ENCODE measurements at places on chromosomes 12 and 14.

DNA sequence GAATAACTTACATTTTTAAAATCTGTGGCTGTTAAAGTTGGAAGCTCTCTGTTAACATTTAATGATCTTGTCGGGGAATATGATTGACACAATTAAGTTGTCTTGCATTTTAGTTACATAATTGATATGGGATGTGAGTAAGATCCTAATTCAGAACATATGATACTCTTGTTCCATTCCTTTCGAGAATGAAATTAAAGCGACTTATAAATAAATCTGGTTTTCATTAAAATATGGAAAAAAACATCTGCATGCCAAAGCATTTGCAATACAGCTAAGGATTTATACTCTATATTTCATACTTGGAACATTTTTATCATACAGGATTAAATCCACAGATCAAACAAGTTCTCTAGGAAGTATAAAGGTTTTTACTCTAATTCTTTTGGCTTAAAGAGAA, 52.0 kb downstream of the SLC38A6 start:
- DNase-seq: no peak

- DNase-seq: no peak
Measured at GRCh38 chr12:16555630-16556029, 50.3 kb downstream of the LMO3 start.

DNA sequence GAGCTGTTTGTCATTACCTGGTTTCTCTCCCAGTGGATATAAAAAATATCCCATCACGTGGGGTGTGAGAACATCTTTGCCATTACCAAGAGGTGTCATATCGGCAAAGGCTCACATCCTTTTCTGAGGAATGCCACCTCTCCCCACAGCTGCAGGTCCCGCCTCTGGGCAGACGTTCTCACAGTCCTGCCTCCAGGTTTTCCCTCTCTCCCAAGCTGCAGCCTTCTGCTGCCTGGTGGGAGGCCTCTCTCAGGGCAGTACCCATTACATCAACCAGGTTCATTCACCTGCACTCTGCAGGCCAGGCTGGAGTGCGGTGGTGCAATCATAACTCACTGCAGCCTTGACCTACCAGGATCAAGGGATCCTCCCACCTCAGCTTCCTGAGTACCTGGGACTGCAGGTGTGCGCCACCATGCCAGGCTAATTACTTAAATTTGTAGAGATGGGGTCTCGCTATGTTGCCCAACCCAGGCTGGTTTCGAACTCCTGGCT, 15.0 kb upstream of the TMEM119 start:
- DNase-seq: no peak

DNA sequence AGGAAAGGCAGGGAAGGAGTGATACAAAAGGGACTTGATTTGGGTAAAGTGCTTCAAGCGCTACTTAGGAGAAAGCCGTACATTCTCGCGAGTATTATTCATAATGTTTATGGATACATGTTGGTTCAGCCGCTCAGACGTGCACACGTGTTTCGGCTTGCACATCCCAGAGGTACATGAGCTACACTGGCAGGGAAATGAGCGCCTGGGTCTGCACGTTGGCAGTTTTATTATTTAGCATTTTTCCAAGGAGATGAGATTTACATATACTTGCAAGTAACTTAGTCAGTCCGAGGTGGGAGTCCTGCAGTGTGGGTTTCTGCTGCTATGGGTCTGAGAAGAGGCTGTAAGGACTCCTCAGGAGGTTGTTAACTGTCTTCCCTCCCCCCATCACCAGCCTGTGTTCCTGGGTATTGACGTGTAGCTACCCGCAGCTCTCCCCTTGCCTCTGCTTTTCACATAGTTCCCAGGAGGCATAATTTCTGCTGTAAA, 1.5 kb downstream of the PRKCH start:
- DNase-seq: no peak

DNA sequence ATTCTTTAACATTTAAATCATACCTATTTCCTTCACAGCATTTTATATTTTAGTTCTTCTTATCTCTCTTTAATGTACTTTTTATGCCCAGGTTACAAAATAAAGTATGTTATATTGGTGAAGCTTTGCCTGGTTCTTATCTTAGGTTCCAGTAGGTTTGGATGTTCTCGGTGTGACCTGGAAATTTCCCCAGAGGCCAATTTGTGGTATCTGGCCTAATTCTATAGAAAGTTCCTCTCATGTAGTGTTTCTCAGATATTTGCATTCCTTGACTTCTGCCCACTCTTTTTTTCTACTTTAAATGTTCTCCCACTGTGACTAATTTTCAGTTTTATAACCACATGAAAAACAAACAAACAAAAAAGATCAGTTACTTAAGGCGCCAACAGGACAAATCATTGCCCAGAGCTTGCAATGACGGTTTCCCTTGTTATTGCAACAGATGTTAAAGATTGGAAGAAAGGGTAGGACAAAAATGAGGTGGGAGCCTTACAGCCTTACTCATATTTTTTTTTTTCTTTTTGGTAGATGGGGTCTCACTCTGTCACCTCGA, 41.2 kb upstream of the PPM1H start:
- DNase-seq: no peak

- no peak for DNase-seq
Measured at GRCh38 chr12:113239811-113240331, 18.6 kb downstream of the TPCN1 start.

DNA sequence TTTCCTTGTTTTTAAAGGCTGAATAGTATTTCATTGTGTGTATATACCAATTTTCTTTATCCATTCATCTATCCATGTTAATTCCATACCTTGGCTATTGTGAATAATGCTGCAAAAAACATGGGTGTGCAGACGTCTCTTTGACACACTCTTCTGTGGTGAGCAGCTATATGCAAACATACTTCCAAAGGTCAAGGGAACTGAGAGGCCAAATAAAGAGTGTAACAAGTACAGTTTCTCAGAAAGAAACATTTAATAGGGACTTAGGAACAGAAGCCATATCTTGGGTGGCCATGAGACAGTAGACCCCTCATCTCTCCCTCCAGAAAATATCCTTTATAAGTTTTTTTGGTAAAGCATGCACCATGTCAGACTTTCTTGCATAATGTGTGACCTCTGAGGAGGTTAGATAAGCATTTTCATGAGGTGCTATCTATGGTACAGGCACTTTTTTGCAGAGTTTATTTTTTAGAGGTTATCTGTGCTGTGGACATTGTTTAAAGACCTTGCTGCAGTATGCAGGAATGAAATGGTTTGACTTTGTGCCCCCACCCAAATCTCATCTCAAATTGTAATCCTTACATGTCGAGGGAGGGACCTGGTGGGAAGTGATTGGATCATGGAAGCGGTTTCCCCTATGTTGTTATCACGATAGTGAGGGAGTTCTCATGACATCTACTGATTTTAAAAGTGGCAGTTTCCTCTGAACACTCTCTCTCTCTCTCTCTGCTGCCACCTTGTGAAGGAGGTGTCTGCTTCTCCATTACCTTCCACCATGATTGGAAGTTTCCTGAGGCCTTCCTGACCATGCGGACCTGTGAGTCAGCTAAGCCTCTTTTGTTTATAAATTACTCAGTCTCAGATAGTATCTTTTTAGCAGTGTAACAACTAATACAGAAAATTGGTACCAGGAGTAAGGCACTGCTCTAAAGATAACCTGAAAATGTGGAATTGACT, 1202.3 kb downstream of the GALC start:
- no peak for DNase-seq
